Caki2 (cell line): ENCODE measurements at places on chromosomes 11 and 22.

- DNase-seq, result peak; percentile 99
Measured at GRCh38 chr22:37696657-37697537, at the start of gene TRIOBP. Gene TRIOBP (plus strand): TSS chr22:37697048. CDS start chr22:37701366, 4,318 bp downstream.

- DNase-seq, result no peak
Measured at GRCh38 chr11:10358696-10359095, 53.8 kb downstream of the ADM start.

DNA sequence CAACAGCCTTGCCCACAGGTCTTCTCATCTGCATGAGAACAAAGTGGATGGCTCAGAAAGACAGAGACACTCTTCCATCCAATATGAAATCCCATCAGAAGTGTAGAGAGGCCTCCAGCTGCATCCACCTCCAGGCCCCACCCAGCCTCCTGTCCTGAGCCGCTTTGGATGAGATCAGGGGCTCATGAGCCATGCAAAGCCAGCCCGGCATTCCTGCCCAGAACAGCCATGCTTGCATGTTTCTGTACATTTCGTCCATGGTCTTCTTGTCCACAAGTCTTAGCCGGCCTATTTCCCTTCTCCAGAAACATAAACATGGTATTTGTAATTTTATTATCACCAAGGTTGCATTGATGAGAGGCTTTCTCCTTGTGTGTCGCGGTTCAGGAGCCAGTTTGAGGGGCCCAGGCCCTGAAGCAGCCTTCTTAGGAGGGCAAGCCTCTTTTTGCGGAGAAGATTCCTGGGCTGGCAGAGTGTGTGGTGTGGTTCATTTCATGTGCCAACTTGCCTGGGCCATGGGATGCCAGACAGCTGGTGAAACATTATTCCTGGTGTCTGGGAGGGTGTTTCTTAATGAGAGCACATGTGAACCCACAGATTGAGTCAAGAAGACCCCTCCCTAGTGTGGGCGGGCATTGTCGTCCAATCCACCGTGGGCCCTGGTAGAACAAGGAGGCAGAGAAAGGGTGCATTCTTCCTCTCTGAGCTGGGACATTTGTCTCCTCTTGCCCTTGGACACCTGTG is 928.9 kb downstream of the TBC1D22A start:
- DNase-seq, result no peak

GRCh38 chr11:6864438-6864837 is 1.6 kb downstream of the OR10A2 start:
- no peak for DNase-seq

DNA sequence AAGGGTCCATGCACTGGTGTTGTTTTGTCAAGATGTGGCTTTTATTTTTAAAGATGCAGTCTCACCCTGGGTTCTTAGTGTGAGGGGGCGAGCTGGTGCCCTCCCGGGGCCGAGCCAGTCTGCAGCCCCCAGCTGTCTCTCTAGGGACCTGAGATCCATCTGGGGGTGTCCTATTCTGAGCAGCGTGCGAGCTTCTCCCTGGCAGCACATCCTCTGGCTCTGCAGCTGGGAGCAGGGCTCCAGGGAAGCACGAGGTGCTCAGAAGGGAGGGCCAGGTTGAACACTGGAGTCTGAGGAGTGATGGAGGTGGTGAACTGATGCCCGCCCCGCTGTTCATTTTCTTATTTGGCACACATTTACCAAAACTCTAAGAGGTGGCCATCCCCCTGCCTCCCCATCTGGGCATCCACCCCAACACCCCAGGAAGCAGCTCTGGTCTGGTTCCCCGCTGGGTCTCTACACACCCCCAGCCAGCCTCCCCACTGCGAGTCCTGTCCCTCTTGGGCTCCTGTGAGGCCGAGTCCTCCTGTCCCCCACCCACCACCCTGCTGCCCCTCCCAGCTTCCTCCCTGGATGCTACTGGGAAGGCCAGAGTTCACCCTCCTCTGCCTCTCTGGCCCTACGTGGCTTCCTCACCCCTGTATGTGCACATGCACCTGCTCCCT is 956.4 kb downstream of the BRD1 start:
- DNase-seq, result no peak

DNA sequence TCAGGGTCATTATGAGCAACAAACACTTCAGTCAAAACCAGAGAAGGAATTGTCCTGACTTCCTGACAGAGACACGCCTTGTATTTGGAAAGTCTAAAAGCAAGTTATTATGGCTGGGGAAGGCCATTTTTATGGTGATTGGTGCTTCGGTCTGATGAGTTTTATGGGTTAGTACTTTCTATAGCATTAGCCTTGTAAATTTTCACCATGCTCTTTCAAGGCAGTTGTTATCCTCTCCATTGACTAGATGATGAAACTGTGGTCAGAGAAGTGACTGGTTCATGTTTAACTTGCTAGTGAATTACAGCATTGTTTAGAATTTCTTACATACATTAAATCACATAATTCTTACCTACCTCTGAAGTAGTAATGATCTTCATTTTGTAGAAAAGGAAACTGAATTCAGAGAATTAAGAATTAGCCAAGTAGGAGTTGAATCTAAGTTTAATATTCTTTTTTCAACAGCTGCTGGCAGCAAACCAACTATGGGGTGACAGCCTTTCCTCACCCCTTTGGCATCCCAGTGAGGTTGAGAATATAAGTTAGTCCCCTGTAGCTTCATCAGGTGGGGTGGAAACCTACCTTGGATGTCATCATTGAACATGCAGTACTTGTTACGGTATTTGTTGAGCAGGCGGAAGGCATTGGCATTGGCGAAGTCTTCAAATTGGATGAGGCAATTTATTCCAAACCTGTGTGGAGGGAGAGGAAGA is 90.0 kb downstream of the CCDC81 start:
- peak; percentile 53 for DNase-seq
